Cardiac muscle cell (in vitro differentiated cells and primary cell): ENCODE measurements at places on chromosomes 5 and 9.

- DNase-seq = no peak
Observed at GRCh38 chr9:14608540-14608939, 84.7 kb downstream of the ZDHHC21 start.

DNA sequence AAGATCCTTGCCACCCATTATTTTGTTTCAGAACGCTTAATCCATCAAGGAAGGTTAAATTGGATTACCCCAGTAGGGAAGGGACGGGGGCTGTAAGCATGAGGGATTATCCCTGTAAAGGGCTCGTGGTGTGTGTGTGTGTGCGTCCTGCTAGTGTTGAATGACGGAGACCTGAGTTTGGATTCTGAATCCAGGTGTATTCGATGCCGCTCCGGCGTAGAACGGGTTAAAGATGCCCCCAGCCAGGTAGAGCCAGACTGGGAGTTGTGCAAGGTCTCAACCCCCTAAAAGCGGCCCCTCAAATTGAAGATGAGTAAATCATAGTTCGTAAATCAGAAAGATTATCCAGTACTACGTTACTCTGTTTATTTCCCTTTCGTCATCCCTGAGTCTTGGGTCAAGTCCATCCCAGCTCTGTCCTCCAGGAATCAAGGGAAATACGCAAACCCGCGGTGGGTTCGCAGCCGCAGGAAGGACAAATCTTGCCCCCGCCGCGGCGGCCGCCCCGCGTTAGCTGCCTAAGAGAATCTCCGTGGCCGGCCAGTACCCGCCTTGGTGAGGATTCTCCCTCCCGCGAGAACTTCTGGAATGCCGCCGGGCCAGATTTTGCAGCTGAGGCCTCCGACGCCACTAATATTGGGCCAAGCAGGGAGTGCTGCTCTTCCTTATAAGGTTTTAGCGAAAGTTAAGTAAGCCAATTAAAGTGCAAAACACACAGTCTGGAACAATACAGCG, 586 bp upstream of the MTAP start:
- DNase-seq = peak; percentile 83

GRCh38 chr5:169695025-169695625, 58.0 kb downstream of the DOCK2 start:
- DNase-seq = no peak

GRCh38 chr9:125428060-125428901, 166.7 kb downstream of the GAPVD1 start:
- DNase-seq = peak; percentile 37

- DNase-seq = no peak
Observed at GRCh38 chr5:81308836-81309235, 7.4 kb downstream of the ZCCHC9 start.

- no peak for DNase-seq
Observed at GRCh38 chr5:151089726-151090125, 8.9 kb upstream of the TNIP1 start.

DNA sequence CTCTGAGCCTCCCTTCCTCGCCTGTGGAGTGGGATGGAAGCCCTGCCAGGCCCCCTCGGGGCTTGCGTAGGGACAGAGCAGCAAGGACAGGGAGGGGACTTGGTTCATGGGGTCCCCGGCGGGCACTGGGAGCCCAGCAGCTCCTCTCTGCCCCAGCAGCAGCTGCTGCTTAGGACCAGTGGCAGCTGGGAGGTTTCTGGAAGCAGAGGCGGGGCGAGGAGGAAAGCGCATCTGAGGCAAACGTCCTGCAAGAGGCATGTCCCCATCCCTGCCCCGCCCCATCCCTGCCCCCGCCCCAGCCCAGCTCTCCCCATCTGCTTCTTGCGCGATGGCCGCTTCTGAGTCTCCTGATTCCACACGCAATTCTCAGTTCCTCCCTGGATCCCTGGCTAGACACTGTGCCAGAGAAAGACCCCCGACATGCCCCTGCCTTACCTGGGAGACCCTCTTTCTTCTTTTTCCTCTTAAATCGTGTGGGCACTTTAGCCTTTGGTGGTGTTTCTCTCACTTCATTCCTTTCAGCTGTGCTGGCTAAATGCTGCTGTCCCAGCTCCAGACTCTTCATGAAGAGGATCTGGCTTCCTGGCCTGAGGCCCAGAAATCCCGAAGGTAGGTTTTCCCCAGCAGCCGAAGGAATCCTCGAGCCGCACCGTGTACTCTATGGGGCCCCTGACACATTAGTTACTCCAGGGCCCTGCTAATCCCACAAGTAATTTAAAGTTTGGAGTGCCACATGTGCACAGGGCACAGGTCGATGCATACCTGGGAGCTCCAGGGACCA, 4.4 kb upstream of the OR2S2 start:
- DNase-seq = peak; percentile 74

- no peak for DNase-seq
Observed at GRCh38 chr9:37200433-37201005, 80.1 kb downstream of the ZCCHC7 start.

- DNase-seq = no peak
Observed at GRCh38 chr5:179227229-179227579, 118.1 kb downstream of the ADAMTS2 start.

DNA sequence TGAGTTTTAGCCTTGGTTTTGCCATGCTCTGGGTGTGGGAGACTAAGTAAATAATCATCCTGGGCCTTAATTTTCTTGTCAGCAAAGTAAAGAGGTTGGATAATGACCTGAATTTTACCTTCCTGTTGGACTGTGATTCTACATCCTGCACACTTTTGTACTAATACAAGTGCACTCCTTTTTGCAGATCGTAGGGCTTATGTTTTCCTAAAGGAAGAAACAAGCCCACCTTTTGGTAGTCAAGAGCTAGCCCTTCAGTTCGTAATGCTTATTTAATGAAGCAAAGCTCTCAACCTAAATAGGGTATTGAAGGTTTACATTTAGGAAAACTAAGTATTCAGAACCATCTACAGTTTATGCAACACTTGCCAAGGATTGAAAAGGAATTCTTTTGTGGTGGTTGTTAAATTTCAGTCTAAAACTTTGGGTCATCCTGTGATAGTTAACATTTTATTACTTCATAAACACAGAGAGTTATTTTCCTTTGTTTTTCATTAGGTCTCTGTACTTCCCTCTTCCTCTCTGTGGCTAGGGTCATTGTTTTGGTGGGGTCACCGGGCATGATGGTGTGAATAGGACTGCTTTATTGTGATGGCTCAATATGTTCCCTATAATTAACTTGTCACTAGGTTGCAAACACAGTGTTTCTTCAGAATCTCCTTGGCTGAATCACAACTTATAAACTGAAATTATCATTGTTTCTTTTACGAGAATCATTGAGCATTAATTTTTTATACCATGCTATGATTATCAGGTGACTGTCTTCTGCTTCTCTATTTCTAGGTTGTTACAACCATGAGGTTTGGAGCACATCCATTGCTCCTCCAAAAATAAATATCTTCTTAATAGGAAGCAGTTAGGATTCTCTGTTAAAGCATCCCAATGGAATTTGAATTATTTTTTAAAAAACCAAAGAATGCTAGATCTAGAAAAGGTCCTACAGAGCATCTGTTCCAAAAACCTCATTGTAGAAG, 28.5 kb downstream of the SPINK5 start:
- no peak for DNase-seq

DNA sequence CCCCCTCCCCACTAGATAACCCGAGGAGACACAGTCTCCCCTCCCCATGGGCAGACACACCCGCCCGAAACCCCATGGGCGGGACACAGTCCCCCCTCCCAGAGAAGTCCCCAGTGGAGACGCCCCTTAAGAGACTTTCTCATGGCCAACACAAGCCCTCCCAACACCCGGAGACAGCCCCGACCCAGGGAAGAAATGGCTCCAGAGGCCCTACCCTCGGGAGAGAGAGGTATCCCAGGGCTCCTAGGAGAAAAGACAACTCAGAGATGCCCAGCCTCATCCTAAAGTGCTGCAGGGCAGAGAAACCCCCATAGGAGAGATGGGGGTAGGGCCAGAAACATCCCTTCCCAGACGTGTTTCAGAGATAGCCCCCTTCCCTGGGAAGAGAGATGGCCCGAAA, 27.4 kb downstream of the PCDH1 start:
- DNase-seq = no peak

DNA sequence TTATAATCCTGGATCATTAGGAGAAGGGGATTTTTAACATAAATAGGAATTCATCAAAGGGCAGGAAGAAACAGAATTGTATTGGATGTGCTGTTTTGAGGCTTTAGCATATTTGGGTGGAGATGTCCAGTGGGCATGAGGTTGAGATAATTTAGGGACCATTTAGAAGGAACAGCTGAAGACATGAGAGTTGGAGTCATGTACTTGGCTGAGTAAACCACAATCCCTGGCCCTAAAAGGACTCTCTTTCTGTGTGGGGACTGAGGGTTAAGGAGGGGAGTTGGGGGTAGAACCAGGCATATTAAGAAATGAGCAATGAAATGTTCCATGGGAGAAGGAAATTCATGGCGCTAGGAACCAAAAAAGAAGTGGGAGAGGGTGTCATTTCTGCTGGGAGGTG, 61.5 kb downstream of the DCP2 start:
- DNase-seq = no peak

- DNase-seq = no peak
Observed at GRCh38 chr5:179316982-179317381, 28.3 kb downstream of the ADAMTS2 start.

- DNase-seq = no peak
Observed at GRCh38 chr9:83155733-83156132, 92.8 kb upstream of the RASEF start.

GRCh38 chr5:16628376-16628775, 11.6 kb upstream of the RETREG1 start:
- DNase-seq = no peak

DNA sequence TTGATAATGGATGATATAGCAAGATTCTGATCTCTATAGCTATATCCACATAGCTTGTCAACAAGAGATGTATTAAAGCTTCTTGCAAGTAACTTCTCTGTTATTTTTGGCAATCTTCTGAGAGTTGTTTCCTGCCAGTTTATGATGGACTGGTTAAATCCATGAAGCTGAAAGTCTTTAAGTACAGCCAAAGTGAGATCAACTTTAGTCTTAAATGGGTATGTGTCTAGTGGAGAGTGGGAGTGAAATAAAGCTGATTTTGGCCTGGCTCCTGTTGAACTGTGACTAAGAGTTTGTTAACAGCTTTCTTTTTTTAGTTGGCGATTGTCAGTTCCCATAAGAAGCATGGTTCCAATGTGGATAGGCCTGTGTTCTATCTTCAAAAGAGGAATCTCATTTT, 350.9 kb upstream of the PCSK5 start:
- no peak for DNase-seq

GRCh38 chr9:19967216-19967887, 178.5 kb upstream of the SLC24A2 start:
- no peak for DNase-seq

- DNase-seq = peak; percentile 91
Observed at GRCh38 chr5:137453483-137454080, 45.5 kb downstream of the SPOCK1 start.

DNA sequence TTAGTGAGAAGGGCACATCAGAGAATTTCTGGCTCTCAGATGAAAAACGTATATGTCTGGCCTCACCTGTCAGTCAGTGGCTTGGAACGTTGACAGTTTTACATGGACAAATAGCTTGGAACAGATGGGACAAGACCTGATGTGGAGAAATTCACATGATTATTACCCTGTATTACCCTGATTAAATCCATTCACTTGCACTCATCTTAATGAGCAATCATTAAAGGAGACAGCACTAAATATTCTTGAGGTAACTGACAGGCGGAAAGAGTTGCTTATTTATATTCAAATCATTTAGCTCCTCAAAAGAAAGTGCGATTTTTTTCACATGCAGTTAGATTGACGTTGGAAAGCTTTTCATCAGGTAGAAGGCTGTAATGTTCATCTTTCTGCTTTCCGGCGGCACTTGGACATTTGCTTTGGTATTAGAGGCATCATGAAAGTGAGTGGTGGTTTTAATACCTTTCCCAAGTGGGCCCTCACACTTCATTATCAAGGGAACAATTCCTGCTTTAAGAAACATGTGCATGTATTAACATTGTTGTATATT, 11.7 kb upstream of the TAS2R1 start:
- DNase-seq = no peak

DNA sequence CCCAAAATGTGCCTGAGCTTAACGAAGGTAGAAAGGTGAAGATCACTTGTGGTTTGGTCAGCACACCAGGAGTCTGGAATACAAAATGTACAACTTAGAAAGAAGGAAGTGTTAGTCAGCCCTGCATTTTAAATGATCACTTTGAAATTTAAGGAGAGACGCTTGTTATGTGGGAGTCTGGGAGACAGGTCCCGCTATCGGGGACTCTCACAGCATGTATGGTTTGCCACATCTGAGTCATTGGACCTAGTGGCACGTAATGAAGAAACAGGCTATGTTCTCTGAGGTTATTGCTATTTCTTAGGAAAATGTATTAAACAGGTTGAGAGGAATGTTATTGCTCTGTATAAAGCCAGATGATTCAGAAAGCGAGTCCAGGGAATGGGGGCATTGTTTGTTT, 2362.5 kb upstream of the WWC1 start:
- DNase-seq = no peak

DNA sequence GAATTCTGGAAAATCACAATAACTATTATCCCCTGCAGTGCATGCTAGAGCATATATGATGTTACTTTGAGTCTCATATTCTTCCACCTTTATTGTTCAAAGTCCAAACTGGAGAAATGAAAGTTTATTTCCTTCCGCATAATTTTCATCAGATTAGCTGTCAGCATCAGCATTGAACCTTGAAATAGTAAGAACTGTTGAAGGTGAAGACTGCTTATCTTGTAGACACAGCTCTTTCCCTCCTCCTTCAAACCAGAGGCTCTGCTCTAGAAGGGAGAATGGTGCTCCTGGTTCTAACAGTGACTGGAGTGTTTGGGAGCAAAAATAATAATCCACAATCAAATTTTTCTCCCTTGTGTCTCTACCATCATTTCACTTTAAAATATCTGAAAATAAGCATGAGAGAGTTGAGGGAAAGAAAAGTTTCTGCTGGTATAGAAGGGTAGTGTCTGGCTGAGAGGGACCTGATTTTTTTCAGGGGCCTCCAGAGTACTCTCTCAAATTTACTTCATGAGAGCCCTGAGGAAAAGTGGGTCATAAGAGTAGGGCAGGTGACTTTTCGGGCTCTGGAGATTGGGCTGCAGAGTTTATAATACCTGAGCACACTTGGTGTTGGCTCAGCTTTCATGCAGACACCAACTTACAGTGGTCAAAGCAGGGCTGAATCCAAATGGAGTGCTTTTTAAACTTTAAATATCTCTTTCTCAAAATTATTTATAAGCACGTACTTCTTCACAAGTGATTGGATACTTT, 170.4 kb downstream of the ZDHHC21 start:
- DNase-seq = no peak
